ENCODE measurements at places on chromosomes 3 and 15. TPM values are rescaled to one million over a fixed set of nuclear protein-coding genes. Genes with fewer than 3 reads are reported as not detected.

KCNMB3 gene
- 6.9 TPM for total RNA-seq

DET1 gene
- total RNA-seq = 7.1 TPM

CCDC50 gene
- 144 TPM for total RNA-seq

PIGZ gene
- 1.8 TPM for total RNA-seq

SMAD6 gene
- 0.04 TPM for total RNA-seq

Measured in activated B cell treated with CpG ODN at 0.5 μM for 24 hours (primary cell).